SHP77 treated with DMSO at 0.1 percent for 48 hours (cell line): ENCODE measurements at places on chromosomes 12 and 14.

DNA sequence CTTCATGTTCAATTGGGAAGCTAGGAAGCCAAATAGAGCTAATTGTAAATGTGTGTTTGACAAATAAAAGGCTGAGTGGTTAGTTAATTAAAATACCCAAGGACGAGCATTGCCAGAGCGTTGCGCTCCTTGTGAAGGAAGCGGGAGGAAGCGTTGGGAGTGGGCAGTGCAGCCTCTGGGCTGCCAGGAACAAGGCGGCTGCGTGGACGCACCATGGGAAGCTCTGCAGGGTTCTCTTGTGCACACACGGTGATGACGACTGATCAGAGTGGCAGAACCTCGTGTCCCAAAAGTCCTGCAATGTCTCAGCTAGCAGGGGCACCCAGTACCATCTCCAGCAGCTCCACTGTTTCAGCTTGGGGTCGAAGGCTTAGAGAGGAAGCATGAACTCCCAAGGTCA is 546.6 kb upstream of the TMEM132C start:
- no peak for DNase-seq

DNA sequence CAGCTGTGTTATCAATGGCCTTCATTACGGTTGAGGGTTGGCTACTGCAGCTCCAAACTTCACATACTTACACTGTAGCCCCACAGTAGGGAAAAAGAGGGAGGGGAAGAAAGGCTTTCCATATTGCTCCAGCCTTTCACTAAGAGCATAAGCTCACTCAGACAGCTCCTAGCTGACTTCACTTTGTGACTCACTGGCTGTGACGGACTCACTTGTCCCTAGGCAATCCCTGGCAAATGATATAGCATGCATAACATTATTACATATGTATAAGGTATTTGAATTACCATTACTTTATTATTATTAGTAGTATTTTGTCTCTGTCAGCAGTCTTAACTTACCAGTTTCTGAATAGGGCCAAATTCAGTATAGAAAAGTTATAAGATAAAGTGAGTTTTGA is 350.7 kb downstream of the RMST start:
- no peak for DNase-seq

DNA sequence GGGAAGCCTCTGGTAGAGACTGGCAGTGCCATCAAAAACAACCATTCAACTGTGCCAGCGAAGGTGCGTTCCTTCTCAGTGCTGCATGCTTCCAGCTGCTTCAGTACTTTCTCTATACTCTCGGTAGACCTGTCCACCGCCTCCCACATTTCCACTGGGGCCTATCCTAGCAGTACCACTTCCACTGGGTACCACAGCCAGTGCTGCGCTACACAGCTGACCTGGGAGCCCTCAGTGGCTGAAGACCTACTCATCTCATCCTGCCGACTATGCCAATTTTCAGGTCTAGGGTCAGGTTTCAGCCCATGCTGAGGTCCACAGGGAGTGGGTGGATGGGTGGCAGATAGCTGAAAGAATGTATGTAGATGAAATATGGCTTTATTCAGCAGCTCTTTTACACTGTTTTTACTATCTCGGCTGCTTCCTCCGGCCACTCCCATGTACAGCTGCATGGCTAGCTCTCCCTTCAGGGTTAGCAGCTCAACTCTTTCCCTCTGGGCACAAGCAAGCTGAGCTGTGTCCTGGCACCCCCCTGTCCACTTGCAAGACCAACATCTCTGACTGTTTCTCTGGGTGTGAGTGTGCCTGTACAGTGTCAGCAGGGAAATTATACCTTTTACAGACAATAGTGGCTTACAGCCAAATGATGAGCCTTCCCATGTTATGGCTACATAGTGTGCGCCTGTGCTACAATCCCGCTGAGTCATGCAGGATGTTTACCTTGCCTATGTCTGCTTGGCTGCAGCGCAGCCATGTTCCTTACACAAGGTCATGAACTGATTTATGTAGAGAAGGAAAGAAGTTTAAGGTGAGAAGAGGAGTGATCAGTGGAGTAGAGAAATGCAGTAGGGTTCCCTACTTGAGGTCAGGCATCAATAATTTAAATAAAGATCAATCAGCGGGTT is 125.7 kb upstream of the DDHD1 start:
- peak; percentile 84 for DNase-seq

GRCh38 chr12:18658829-18659228 is 79.0 kb downstream of the PLCZ1 start:
- DNase-seq: no peak

DNA sequence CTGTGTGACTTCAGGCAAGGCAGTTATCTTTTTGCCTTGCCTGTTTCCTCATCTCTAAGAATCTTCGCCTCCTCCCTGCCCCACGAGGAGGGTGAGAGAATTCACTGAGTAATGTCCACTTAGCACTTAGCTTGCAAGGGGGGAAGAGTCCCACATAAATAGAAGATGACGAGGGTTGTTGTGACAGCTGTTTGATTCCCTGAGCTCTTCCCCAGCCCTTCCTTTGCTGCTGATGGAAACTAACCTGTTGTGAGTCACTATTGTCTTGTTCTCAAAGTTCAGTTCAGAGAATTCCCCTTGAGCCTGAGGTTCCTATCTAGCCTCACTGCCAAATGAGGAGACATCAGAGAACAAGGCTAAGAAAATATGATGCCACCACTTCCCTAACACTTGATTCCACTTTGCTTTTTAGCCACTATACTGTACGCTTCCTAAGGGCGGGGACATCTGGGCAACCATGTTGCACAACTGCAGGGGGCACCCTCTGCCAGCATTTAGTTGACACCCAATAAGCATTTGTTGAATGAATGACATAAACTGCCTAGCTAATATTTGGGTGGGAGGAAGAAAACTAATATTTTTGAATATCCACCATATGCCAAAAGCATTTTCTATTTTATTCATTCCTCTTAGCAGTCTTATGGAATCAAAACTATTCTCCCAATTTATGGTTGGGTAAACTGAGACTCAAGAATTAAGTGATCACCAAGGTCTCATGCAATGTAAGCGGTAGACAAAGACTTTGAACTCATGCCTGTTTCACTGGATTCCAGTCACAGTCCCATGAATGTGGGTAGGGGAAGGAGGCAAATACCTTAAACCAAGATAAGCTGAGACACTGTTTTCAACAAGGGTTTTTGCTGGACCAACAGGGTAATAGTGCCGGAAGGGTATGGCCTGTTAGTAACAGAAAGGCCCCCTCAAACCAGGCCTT is 77.6 kb downstream of the ZFP36L1 start:
- no peak for DNase-seq

DNA sequence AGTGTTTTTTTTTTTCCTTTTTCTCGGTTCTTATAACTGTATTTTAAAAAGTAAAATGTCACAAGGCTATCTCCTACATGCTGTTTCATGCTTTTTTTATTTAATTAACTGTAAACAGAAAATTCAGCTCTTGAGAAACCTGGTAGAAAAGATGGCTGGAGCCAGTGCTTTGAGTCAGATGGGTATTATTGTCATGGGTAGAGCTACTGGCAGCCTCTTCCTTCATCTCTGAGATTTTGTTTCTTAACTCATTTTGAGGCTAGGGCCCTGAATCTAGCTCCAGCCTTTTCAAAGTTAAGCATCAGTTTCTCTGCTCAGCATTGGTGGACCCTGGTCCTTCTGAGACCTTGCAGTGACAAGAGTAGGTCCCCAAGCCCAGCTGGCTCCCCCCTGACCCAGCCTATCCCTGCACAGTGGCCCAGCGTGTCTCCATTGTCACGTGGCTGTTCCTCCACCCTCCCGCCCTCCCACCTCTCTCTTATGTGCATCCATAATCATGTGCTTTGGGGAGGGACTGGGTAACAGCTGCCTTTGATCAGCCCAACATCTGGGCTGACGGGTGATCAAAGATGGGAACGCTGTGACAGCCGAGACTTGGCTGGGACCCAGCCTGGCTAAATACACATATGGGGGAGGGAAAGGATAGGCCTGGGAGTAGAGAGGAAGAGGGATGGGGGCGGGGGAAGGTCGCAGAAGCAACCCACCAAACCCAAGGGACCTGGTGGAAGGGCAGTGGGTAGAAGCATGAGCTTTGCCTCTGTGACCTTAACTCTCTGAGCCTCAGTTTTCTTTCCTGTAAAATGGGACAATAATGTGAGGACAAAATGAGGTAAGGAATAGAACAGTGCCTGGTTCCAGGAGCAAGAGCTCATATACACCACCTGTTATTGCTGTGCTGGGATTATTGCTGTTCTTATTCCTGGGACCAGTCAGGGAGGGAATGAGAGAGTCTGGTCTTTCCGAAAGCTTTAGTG is 24.4 kb upstream of the RBM19 start:
- DNase-seq: peak; percentile 87
